ENCODE measurements at places on chromosomes 5 and 9.

- DNase-seq = peak; percentile 79
These were observed 23.2 kb downstream of the MAP3K1 start for GRCh38 chr5:56838409-56839039.

- DNase-seq = peak; percentile 98
These were observed at the start of gene ZSWIM6 for GRCh38 chr5:61331407-61332357. Gene ZSWIM6, plus strand, starts transcription at chr5:61332258. Its CDS starts 15 bp downstream, at chr5:61332273.

DNA sequence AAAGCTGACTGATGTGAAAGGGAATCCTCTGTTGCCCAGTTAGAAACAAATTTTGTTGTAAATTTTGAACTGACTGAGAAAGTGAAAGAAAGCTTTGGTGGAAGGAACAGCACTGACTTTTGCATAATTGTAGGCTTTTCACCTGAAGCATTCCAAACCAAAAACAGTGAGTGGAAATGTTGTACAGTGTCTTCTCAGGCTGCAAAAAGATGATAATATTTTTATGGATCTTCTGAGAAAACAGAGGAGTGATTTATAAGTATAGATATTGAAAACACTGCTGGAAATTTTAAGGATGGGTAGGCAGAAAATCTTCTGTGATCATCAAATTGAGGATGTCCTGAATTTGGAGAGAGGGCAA, 40.0 kb downstream of the LURAP1L start:
- DNase-seq = no peak

GRCh38 chr5:180647465-180647864, 1.9 kb downstream of the FLT4 start:
- no peak for DNase-seq

All from OCI-M1 (cell line).